Foreskin fibroblast (primary cell): ENCODE measurements at places on chromosomes 16 and 17.

- no peak for DNase-seq
These were observed 204.1 kb upstream of the CIBAR2 start for GRCh38 chr16:85316321-85316919.

DNA sequence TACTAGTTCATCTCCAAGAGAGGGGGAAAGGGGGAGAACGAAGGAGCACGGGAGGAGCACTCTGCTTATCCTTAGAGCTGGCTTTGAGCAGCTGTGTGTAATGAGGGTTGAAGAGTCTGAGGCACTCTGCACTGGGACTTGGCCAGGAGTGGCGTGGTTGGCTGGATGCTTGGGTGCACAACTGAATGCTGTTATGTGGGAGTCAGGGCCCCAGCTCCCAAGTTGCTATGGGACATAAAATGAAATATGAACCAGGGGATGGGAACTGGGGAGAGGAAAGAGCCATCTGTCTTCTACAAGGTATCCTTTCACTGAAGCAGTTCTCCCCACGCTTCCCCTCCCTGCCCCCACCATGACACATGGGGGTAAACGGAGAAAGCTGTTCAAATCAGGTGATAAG, 105.9 kb upstream of the ANKFN1 start:
- DNase-seq: no peak

DNA sequence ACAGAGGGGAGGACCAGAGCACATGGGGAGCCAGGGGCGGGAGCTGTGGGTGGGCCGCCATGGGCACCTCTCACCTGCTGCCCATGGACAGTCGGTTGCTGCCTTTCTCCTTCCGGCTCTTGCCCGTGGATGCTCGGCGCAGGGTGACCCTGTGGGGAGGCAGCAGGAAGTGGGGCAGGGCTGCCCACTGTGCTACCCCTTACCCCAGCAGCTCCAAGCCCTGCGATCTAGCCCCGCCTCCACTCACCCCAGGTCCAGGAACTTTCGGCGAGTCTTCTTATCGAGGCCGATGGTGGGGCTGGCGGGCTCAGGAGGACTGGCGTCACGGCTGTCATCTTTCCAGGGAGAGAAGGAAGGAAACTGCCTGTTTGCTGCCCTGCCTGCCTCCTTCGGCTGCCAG, 14.2 kb downstream of the SAMD14 start:
- DNase-seq: no peak

DNA sequence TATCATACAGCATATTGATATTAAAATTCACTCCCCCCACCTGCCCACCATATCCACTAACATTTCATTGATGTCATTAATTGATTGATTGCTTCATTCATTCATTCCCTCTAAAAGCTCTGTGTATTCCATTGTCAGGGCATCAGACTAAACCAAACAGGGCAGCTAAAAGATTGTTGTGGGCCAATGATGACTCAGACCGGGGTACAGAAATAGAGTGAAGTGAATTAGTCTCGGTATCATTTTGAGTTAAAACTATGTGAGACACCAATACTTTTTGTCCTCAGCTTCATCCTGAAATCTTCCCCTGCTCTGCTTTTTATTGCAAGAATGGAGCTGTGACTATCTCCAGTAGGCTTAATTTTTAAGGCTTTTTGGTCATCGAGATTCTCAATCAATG, 868.3 kb downstream of the CDH11 start:
- no peak for DNase-seq

DNA sequence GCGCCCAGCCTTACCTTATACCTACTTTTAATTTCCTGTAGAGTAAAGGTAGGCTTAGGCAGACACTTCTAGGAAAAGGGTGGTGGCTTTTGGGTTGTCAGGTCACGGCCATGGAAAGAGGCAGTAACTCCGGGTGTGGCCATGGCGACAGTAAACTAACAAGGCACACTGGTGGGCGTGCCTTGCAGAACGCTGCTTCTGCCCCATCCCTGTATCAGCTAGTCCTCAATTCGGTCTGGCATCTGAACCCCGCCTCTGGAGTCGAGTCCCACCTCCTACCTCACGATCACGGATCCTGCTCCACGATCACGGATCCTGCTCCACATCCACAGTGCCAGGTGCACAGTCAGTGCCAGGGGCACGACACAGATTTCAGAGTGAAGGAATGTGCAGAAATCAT, 5.6 kb downstream of the ADCY9 start:
- DNase-seq: no peak

DNA sequence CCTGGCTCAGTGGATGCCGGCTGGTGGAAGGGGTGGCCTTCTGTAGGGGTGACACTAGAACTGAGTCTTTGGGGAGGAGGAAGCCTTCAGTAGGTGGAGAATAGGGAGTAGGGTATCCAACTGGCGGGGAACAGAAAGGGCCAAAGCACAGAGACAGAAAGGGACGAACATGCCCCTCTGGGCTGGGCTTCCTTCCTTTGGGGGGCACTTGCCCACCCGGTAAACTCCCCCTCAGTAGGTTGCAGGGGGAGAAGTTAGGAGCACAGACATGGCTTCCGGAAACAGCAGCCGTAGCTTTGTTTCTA, 774 bp downstream of the ENGASE start:
- peak; percentile 42 for DNase-seq

GRCh38 chr16:13376174-13376573, 474.8 kb downstream of the SHISA9 start:
- no peak for DNase-seq

- no peak for DNase-seq
These were observed 5.0 kb downstream of the LSM12 start for GRCh38 chr17:44061446-44061845.

- no peak for DNase-seq
These were observed 16.4 kb downstream of the SLC5A10 start for GRCh38 chr17:18968345-18968744.
